ENCODE measurements at places on chromosomes 5 and 9. TPM values are rescaled to one million over a fixed set of nuclear protein-coding genes. Genes with fewer than 3 reads are reported as not detected.

The NCS1 gene
- 12.7 TPM for total RNA-seq

The CDH6 gene
- 1.5 TPM for total RNA-seq

The TEX53 gene
- not detected for total RNA-seq

The FAXDC2 gene
- total RNA-seq: 20.8 TPM

The MYMK gene
- not detected for total RNA-seq

The IL5 gene
- not detected for total RNA-seq

The HAVCR2 gene
- total RNA-seq: 0.39 TPM

The STRBP gene
- 0.56 TPM for total RNA-seq

The BAG1 gene
- total RNA-seq: 46.1 TPM

The PLPPR1 gene
- not detected for total RNA-seq

The INSL4 gene
- total RNA-seq: not detected

The HSPB3 gene
- not detected for total RNA-seq

The PRR16 gene
- total RNA-seq: 29.0 TPM

The TRPM3 gene
- total RNA-seq: 0.75 TPM

The C9orf152 gene
- total RNA-seq: not detected

The EIF4E1B gene
- not detected for total RNA-seq

The TAS2R1 gene
- total RNA-seq: not detected

The SLC38A9 gene
- 13.1 TPM for total RNA-seq

The NMUR2 gene
- total RNA-seq: not detected

The CTNND2 gene
- total RNA-seq: not detected

The VLDLR gene
- 4.2 TPM for total RNA-seq

The EXOSC2 gene
- total RNA-seq: 16.9 TPM

The CYLC2 gene
- not detected for total RNA-seq

The CDC37L1 gene
- 21.3 TPM for total RNA-seq

The FAM200C gene
- total RNA-seq: 2.4 TPM

Measured in cardiac ventricle fibroblast (primary cell).